ENCODE measurements at places on chromosomes 5 and 9.

GRCh38 chr5:160030631-160031377 lies 21.9 kb downstream of the TTC1 start:
- DNase-seq = no peak

DNA sequence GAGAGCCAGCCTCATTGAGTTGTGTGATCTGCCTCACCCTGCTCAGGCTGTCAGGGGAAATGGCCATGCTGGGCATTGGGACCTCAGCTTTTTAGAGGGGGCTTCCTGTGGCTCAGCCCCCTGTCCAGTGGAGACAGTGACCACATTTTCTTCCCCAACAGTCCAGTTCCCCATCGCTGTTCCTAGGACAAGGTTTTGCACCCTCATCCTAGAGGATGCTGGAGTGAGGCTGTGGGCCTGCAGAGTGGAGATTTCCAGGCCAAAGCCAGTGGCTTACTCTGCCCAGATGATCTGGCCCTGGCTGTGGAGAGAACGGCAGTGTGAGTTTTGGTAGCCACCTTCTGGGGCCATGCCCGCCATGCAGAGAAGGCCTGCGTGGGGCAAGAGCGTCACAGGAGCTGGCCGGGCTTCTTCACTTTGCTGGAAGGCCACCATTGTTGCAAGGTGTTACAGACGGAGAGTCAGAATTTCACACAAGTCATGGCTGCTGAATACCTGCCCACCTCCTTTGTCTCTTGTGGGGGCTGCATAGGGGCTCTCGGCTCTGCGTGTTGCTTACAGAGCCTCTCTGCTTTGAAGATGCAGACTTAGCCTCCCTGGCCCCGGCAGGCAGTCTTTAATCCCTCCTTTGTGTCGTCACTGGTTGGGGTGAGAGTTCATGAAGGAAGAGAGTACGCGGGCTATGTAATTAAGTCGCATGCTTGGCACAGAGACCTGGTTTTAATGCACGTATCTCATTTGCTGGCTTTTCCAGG lies 35.2 kb upstream of the PITX1 start:
- no peak for DNase-seq

DNA sequence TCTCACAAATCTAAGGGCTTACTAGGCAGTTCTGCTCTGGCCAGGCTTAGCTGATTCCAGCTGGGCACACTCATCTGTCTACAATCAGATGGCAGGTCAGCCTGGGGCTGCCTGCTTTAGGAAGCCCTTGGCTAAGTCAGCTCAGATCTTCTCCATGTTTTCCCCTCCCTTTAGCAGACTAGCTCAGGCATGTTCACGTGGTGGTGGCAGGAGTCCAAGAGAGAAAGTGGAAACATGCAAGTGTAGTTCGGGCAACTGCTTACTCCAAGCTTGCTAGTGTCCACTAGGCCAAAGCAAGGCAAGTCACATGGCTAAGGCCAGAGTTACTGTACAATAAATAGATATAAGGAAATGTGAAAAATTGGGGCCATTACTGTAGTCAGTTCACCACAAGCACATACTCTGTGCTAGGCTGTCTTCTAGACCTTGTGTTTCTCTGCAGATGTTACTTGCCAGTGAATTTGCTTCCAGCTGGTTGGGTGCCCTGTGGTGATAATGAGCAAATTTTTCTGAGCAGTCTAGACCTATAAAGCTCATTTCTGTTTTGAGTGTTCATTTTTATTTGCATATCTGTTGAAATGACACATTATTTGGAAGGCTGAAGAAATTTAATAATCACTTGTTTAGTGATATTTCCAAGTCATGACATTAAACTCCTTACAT lies 38.3 kb downstream of the RECK start:
- peak; percentile 85 for DNase-seq

- no peak for DNase-seq
Measured at GRCh38 chr9:96461336-96461735, 11.4 kb downstream of the HABP4 start.

GRCh38 chr9:6631207-6631512 lies 14.4 kb downstream of the GLDC start:
- no peak for DNase-seq

Measured in AG09319 (cell line).